ENCODE measurements at places on chromosomes 3 and 15.
A peak's percentile ranks its signal among the peaks of the same experiment; 100 is the strongest.

- DNase-seq = no peak
Measured at GRCh38 chr3:14899993-14900618, 47.3 kb upstream of the NR2C2 start.

DNA sequence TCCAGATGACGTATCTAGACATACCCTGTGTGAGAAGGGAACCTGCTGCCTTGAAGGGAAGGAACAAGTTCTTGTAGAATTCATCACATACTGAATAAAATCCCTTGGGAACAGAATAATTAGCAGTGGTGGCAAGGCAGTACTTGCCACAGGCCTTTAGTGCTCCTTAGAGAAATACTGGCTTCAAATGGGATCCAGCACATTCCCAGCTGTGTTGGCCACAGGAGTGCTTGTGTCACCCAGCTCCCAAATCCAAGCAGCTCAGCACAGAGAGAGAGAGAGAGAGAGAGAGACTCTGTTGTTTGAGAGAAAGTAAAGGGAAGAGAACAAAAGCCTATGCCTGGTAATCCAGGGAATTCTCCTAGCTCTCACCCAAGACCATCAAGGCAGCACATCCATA lies 969.0 kb upstream of the ALCAM start:
- no peak for DNase-seq

- no peak for DNase-seq
Measured at GRCh38 chr3:172303941-172304558, 144.2 kb downstream of the GHSR start.

DNA sequence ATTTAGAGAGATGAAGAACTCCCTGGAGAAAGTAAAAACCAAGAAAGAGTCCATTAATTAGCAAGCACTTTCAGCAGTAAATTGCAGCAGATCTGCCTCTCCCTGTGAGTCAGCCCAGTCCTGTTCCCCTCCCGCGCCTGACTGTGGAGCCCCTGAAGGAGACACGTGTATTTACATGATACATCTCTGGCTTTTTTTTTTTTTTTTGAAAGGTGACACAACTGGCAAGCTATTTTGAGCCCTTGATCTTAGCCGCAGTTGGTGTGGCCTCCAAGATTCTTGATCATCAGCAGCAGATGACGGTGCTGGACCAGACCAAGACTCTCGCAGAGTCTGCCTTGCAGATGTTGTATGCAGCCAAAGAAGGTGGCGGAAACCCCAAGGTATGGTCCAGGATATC lies 271.8 kb upstream of the TPM1 start:
- peak; percentile 82 for DNase-seq

DNA sequence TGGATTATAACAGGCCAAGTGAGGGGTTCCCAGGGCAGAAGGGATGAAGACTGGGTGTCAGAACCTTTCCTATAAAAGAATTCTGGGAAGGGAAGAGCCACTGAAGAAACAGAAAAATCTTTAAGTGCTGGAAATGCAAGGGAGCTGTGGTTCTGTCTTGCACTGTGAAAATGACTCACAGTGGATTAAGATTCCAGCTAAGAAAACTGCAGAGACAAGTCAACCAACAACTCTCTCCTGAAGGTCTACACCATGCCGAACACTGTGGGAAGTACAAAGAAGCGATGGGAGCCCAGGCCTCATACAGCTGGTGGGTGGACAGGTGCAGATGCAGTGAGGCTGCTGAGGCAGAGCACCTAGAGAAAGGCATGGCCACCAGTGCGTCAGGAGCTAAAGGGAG lies 27.7 kb downstream of the ZDHHC3 start:
- no peak for DNase-seq

- DNase-seq = no peak
Measured at GRCh38 chr3:13288732-13289718, 131.1 kb downstream of the NUP210 start.

GRCh38 chr3:105626739-105627138 lies 242.1 kb downstream of the CBLB start:
- no peak for DNase-seq

- DNase-seq = no peak
Measured at GRCh38 chr3:127550468-127551157, 39.9 kb downstream of the TPRA1 start.

GRCh38 chr15:31106495-31107300 lies 5.2 kb upstream of the TRPM1 start:
- DNase-seq = no peak

- no peak for DNase-seq
Measured at GRCh38 chr3:72086743-72087087, 301.8 kb upstream of the PROK2 start.

GRCh38 chr3:16239780-16240179 lies 25.0 kb downstream of the DPH3 start:
- no peak for DNase-seq

- DNase-seq = no peak
Measured at GRCh38 chr3:119786409-119786808, 4.5 kb downstream of the NR1I2 start.

GRCh38 chr3:14532691-14533456 lies 7.3 kb downstream of the GRIP2 start:
- peak; percentile 56 for DNase-seq

DNA sequence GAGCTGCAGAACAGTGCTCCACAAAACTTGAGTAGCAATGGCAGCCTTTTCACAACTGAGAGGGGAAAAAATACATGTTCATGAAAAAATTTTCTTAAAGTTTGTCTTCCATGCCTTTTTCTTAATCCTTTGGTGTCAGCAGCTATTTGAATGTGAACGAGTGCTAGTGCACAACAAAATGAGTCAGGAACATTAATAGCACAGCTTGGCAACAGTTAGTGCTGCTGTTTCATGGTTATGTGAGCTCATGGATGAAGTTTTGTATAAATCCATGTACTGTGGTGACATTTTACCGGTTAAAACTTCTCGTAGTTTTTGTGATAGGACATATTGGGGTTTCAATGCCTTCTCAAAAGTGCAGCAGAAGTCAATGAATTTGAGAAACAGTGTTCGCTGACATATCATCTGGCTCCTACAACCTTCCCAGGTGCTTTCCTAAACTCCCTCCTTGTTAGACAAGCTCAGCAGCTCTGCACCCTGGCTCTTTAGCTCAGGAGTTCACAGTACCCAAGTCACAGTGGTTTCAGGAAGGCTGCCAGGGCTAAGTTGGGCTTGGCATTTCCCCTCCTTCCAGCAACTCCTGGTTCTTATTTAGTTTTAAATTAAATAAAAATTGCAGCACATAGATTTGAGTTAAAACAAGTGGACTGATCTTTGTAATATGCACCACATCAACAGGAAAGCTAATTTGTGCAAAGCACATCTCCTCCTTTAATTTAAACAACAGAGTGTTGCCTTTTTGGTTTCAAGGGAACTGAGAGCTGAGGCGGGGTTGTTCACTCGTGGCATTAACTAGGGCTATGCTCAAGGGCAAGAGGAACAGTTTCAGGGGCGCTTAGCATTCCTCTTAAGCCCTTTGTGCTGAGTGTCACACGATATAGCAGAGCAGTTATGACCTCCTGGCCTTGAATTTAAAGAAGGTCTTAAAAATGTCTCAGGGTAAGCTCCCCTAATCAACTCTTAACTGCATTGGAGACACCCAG lies 362.8 kb downstream of the CHST2 start:
- no peak for DNase-seq

DNA sequence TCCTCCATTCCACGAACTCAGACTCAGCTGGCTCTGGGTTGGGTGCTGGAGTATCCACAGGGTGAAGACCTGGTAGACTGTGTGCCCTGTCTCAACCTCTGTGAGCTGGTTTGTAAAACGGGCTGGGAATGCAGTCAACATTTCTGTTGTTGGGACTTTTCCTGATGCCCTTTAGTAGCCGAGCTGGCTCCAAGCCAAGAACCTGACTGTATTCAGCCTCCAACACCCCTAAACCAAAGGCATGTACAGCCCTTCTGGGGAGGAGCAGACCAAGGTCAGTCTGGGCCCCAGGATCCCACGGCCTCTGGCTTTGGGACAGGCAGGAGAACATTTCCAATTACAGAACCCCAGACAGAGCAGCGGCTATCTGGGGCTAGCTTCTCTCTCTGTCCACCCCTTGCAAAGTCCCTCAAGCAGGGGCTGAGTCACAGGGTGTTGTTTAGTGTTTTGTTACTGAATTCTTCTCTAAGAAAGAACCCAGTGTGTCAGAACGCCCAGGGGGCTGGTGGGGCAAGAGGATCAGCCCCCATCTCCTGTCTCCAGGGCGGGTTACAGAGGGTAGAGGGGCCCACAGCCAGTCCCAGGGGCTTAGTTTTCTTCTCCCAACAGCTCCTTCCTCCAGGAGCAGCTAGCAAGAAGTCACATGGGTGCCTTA lies 56.8 kb upstream of the SLC6A6 start:
- peak; percentile 32 for DNase-seq

GRCh38 chr3:140167600-140168281 lies 232.8 kb downstream of the CLSTN2 start:
- DNase-seq = no peak

DNA sequence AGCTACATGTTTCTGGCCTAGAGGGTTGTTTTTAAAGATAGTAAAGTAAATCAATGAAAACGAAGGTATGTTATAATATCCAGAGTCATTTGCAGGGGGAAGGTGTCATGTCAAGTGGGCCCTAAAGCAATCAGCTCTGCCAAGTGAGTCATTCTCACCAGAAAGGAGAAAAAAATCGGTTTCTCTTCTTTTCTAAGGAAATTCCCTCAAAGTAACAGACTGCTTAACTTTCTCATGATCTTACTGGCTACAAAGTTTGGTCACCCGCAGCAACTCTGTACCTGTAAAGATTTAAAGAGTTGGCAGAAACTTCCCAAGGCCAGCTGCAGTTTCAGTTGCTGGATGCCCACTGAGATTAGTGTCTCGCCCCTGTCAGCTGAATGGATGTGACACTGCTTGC lies 5.5 kb upstream of the FSIP1 start:
- DNase-seq = no peak

GRCh38 chr3:11085093-11085840 lies 69.0 kb upstream of the HRH1 start:
- no peak for DNase-seq

- DNase-seq = no peak
Measured at GRCh38 chr15:84761607-84762131, 13.3 kb downstream of the ZNF592 start.

DNA sequence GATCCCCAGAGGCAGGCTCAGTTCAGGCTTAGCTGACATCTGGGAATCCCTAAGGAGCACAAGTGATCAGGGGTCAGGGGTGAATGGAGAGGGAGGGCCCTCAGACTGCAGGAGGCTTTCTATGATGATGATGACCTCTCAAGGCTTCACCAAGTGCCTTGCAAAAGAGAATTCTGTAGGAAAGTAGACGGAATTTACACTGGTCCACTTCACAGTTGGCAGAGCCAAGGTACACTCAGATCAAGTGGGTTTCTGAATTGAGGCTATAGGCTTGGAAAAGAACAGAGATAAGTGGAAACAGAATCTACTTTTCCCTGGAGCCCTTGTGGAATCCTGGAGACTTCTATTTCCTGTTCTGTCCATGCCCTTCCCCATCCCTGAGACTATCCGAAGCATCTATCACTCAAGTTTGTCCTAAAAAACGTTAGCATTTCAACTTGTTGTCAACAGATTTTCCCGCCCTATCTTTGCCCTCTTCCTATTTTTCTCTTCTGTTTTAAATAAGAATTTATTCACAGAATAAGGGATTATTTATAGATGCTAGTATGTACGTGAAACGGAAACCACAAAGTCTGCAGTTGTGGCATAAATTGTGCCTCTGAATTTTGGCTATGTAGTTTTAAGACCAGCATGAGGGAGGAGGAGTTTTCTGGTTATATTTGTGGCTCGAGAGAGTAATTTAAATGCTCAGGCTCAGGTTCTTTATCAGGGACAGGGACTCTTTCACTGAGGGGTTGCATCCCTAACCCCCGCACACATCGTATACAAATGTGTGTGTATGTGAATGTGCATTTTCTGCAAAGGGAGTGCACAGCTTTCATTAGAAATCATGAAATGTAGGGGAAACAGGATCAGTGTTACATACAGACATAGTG lies 12.8 kb downstream of the GCSAM start:
- no peak for DNase-seq

- no peak for DNase-seq
Measured at GRCh38 chr3:33364531-33365128, 75.6 kb downstream of the UBP1 start.

GRCh38 chr3:108826309-108827187 lies 4.0 kb downstream of the TRAT1 start:
- no peak for DNase-seq

- no peak for DNase-seq
Measured at GRCh38 chr15:81807186-81807585, 238.6 kb downstream of the MEX3B start.

GRCh38 chr3:48599509-48600285 lies 4.6 kb upstream of the COL7A1 start:
- DNase-seq = no peak

- DNase-seq = no peak
Measured at GRCh38 chr15:72570059-72570458, 84.4 kb upstream of the GOLGA6B start.
